ENCODE measurements at places on chromosomes 3 and 15.

DNA sequence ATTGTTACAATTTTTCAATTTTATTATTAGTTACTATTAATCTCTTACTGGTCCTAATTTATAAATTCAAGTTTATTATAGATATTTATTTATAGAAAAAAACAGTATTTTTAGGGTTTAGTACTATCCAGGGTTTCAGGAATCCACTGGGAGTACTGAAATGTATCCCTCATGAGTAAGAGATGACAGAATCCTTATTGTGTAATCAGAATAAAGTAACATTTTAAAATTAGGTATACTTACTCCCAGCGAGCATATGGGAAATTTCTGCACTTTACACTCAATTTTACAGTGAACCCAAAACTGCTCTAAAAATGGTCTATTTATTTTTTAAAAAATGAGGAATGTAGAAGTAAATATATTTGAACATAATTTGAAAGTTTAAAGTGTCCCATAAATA is 202.7 kb downstream of the CGGBP1 start:
- DNase-seq, result no peak

DNA sequence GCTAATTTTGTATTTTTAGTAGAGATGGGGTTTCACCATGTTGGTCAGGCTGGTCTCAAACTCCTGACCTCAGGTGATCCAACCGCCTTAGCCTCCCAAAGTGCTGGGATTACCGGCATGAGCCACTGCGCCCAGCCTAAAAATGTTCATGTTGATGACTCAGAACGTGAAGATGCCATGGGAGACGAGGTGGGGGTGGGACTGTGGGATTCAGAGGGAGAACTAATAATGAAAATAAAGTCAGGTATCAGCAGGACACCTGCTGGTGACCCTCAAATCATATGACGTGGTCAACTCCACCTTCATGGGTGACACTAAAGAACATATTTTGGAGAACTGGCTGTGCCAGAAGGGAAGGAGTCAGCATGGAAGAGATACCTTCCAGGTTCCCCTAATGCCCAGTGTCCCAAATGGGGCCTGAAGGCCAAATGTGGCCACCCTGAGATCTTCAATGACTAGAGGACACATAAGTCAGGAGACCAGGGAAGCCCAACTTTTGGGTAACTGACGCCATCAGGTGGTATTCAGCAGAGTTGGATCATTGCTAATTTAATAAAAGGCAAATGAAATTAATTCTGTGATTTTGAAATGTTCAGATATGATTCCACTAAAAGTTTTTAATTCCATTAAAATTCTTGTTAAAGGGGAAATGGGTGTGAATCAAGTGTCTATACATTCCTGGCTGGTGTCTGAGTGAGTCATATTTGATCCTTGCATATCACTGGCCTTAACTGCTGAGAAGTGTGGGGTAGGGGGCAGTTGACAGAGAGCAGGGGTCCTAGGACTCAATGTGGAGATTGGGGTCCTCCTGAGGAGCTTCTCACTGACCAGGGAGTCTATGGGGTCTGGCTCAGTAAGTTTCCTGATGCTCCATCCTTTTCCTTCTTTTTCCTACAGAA is 88.6 kb upstream of the GSK3B start:
- no peak for DNase-seq

DNA sequence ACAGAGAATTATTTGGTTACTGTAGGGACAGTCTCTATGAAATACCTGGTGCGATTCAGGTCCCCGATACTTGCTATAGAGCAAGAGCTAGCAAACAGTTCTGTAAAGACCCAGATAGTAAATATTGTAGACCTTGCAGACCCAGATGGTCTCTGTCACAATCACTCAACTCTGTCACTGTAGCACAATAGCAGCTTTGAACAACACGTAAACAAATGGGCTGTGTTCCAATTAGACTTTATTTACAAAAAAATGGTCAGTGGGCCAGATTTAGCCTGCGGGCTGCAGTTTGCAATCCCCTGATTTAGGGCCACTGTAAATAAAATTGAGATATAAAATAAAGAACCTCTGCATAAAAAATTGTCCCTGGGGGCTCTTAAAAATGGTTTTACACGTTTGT is 127.7 kb downstream of the SV2B start:
- DNase-seq, result no peak

DNA sequence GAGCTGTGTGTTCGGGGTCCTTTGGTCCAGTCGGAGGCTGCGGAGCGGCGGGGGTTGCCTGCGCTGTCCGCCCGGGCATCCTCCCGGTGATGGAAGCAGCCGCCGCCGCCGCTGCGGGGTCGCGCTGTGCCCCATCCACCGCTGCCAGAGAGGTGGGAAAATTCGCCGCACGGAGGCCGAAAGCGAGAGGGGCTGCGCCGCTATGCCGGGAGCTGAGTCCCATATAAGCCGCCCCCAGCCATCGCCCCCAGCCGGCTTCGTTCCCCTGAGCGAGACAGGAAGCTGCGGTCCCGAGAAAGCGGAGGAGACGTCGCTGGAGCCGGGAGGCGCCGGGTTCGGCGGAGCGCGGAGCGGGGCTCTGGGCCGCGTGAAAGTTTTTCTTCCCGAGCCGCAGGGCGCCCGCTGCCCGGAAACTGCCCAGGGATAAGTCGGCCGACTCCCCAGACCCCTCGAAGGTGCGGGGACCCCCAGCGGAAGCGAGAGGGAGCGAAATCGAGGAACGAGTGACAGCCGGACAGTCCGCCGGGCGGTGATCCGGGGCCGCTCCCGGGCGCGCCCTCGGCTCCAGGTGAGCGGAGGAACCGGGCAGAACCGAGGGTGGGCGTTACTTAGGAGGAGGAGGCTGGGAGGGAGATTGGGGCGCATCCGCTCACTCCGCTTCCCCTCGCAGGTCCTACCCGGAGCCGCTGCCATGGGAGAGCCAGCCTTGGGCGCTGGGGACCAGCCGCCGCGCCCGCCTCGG is 574 bp downstream of the CHST2 start:
- no peak for DNase-seq

DNA sequence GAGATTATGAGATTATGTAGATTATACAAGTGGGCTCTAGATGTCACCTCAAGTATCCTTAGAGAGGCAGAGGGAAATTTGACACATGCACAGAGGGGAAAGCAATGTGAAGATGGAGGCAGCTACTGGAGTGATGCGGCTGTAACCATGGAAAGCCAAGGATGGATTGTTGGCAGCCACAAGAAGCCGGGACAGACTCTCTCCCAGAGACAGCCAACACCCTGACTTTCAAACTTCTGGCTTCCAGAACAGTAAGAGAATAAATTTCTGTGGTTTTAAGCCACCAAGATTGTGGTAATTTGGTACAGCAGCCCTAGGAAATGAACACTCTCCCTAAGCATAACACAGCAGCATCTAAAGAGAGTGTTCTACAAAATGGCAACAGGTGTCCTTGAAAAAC is 34.4 kb upstream of the PRICKLE2 start:
- no peak for DNase-seq

DNA sequence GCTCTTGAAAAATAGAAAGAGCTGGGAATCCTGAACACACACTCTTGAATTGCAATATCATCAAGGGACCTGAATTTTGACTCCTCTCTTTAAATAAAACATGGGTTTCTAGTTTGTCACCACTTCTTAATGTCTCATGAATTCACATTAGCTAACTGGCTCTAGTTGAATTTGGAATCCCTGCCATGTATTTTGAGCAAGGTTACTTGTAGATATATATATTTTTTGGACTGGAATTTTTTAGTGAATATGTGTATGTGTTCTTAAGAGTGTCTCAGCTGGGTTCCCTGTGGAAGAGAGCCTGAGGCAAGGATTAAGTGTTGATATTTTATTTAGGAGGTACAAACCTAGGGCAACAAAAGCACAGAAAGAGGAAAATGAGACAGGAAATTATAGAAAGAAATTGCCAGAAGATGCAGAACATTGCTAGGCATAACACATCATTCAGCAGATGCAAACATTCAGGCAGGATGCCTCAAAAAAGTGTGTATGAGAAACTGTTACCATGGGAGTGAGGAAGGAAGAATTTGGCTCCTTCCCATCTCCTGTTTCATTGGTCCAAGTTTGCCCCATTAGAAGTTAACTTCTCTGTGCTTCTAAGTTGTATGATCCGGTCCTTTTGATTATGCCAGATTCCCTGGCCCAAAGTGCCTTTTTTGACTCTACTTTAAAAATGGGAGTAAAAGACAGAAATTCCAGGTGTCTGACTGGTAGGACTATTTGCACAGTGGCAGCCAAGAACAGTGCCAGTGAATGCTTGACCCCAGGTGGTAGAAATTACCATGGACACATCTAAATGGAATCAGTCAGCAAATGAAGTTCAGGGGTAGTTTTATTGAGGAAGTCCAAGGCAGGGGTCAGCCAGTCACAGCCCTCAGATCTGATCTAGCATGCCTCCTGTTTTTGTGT is 253.7 kb upstream of the TGFBR2 start:
- no peak for DNase-seq

DNA sequence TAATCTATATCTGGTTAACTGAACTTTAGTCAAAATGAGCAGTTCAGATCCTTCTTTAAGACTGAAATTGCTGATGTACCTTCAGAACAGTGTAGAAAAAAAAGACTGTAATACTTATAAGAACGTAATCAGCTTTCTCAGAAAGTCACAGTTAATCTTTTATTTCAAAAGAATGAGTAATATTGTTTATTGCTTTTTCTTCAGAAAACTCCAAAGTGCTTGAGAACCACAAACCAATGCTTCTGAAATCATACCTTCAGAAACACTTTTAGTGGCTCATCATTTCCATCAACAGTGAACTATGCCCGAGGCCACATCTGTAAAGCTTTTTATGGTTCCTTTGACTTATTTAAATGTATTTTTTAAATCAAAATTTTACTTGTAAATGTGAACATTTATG is 33.3 kb upstream of the CLASP2 start:
- no peak for DNase-seq

DNA sequence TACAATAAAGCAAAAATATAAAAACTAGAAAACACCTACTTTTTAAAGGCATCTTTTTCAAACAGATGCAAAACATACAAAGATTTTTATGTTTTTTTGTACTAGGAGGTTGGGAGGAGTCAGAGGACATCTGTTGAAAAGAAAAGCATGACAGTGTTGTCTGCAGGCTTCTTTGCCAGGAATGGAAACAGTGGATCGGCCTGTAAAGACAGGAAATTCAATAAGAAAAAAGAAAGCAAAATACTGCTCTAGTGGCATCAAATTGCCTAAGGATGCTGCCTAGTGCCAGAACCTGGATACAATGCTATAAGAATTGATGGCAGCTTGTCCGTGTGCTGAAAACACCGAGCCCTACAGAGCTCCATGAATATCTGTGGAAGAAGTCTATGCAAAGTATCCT is 69.9 kb downstream of the TBC1D5 start:
- DNase-seq, result no peak

DNA sequence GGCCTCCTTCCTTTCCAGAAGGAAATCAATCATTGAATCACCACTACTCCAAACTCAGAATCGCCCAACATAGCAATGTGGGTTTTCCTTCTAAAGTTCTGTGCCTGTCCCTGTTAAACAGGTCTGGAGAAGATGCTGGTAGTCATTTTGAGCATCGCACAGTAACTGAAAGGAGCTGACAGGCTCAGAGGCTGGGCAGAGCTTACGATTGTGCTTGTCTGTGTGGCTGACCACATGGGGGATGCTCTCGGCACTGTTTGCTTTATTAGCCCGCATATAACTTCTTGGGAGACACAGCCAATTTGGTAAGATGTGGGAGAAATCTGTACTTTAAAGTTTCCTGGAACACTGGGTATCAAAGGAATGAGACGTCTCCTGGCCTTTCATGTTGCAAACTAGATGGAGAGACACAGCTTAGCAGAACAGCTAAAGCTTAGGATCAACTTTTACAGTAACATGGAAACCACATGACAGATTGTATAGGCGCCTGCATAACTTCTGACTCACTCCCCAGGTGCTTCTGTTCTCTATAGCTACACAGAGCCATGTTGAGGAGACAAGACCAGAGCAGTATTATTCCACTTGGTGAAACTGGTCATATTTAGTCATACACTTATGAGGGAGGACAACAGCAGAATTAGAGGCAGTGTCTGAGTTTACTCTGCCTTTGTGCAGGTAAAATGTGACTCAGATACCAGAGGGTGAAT is 374.1 kb downstream of the RORA start:
- DNase-seq, result no peak

Measured in GM04504 (cell line).